T1000 (cell line): ENCODE measurements at places on chromosomes 6 and 20.

DNA sequence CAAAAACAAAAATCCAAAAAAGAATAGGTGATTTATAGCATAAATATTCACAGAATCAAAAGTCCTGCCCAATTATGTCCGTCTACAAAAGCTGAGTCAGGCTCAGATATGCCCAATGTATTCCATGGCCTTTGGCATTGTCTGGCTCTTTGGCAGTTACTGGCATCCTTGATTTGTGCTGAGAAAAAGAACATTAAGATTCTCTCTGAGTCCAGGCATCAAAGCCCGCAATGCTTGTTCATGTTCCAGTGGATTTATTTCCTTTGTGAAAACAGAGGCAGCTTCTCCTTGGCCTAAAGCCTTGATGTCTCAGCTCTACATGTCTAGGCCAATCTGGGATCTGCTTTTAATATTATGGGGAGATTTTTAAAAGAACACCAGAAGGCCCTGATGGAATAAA is 76.1 kb upstream of the SLC4A11 start:
- no peak for DNase-seq

DNA sequence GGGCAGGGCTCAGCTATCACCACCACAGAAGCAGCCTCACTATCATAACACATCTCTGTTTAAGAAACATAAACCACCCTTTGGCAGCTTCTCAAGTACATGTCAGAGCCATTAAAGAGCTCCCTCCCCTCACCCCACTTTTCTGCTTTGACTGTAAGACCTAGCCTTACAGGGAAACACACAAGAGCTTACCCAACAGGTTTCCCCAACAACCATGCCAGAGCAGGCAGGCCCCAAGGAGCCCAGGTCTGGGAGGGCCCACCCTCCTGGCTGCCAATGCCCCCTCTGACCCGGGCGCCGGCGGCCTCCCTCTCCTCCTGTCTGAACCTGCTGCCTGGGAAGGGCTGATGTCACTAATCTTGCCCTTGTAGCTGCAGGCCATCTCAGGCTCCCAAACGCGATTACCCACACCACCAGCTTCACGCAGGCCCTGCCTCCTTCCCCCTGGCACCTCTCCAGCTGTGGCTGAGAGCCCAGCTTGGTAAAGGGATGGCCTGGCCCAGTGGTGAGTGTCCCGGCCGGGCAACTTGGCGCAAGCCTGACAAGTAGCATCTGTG is 402.0 kb downstream of the MAFB start:
- DNase-seq, result peak; percentile 79

DNA sequence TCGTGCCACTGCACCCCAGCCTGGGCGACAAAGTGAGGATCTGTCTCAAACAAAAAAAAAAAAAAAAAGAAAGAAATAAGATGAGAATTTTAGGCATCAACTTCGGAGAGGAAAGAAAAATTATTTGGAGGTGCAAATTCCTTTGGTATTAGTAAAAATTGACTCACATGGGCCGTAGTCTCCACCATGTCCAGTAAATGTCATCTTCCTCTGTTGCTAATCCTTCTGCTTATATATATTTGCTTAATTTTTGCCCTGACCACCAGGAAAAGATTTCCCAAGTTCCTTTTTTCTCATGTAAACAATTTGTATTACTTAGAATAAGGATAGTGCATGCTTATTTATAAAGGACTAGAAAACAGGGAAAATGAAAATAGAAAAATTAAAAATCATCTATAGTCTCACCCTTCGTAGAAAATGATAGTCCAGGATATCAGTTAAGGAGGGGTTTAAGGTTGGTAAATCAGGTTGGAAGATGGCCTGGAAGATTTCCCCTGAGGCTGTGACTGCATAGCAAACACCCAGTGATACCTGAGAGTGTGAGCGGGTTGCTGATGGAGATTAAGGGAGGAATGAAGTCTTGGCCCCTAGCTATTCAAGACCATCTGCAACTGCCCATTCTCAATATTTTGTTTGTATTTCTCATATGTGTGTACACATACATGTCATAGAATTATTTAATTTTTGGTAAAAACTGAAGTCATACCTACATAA is 240.8 kb downstream of the ZNF217 start:
- DNase-seq, result no peak

DNA sequence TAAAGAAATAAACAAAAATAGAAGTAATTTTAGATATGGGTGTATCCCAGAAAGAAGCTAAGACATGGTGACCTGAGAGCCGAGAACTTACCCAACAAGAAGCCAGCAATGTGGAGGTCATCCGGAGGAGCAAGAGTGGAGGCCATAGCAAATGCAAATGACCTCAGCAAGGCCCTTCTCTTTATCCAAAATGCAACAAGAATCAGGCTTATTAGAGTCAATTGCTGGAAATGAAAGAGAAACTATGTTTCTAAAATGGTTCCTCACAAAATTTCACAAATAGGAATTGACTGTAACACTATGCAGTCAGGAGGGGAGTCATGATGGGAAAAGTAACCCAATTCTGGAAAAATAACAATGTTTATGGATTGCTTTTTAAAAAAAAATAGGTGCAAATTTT is 90.4 kb downstream of the TNFAIP3 start:
- DNase-seq, result no peak

- DNase-seq, result no peak
Observed at GRCh38 chr6:87366072-87366827, 21.6 kb downstream of the C6orf163 start.

- DNase-seq, result no peak
Observed at GRCh38 chr6:4593951-4594350, 182.3 kb upstream of the CDYL start.

DNA sequence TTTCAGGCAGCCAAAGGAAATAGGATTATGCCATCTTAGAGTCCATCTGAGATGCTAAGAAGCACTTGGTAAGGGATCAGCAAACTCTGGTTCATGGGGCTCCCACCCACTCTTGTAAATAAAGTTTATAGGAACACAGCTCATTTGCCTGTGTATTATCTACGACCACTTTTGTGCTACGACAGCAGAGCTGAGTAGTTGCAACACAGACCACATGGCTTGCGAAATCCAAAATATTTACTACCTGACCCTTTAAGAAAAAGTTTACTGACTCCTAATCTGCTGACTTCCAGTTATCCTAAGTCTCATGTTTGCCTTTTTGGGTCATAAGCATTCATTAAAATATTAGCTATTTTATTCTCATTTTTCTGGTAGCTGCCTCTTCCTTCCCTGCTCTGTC is 859.0 kb downstream of the QKI start:
- DNase-seq, result no peak

GRCh38 chr6:40343877-40344565 is 243.1 kb downstream of the LRFN2 start:
- DNase-seq, result no peak

DNA sequence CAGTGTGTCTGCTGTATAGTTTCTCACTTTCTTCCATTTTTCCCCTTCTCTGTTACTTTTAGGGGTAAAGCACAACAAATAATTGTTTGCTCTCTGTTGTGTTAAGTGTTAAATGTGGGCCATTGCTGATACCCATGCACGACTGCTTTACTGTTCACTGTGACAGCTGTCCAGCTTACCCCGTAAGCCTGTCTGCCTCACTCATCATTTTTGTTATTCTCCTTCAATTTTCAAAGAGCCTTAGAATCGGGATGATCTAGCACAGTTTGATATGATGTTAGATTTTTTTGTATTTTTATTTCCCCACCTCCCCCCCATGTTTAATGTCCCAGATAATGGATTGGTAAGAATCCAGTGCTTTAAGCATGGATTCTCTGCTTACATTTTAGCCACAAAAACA is 41.2 kb upstream of the MLIP start:
- DNase-seq, result no peak

DNA sequence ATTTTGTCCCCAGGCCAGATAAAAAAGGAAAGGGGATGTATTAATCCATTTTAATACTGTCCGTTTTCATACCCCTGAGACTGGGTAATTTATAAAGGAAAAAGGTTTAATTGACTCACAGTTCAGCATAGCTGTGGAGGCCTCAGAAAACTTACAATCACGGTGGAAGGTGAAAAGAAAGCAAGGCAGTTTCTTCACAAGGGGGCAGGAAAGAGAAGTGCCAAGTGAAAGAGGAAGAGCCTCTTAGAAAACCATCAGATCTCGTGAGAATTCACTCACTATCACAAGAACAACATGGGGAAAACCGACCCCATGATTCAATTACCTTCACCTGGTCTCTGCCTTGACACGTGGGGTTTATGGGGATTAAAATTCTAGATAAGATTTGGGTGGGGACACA is 152.5 kb downstream of the IBTK start:
- DNase-seq, result no peak

- no peak for DNase-seq
Observed at GRCh38 chr6:143009851-143010250, 50.8 kb upstream of the AIG1 start.

DNA sequence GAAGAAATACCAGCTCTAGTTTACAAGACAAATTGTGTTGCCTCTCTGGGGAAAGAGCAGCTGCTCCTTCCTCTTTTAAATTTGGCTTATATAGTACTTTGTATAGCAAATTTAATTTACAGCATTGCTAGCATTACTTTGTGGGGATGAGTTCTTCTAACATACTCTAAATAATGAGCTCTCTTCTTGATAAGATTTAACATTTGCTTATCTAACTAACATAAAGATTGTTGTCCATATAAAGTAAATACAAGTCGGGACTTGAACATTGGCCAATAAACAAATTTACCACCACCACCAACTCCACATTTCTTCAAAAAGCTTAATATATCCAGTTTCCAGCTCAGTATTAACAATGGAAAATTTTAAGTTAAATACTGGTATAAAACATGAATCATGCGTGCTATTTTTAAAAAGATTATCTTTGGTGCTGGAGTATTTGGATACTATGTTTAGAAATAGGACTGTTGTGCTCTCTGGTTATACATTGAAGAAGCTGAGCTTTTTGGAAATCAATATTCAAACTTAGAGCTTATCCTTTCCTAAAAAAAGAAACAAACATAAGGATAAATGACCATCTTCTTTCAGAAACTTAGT is 1146.9 kb upstream of the GJE1 start:
- no peak for DNase-seq

DNA sequence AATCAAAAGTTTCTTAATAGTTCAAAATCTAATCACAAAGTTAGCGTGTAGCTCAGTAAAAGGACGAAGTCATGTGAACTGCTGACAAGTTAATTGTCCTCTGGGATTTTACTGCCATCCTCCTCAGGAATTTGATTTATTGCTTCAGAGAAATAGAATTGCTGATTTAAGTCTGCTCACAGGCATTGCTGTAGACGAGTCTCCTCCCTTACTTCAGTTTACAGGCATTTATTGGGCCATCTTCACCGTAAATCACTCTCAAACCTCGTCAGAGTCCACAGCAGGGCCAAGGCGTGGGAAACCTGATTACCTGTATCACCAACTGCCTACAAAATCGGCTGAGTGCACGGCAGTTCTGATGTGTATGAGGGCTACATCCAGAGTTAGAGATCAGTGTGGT is 119.1 kb upstream of the PDE10A start:
- no peak for DNase-seq

DNA sequence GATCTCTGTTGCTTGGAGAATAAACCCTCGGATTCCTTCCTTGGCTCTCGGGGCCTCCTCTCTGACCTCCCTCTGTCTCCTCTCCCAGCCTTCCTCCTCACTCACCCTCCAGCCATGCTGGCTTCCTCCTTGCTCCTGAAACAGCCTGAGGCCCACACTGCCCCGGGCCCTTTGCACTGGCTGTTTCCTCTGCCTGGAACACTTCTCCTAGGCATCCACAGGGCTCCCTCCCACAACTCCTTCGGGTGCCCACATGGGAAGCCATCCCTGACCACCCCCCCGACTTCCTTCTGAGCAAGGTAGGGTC is 87.7 kb downstream of the CEBPB start:
- DNase-seq, result no peak

DNA sequence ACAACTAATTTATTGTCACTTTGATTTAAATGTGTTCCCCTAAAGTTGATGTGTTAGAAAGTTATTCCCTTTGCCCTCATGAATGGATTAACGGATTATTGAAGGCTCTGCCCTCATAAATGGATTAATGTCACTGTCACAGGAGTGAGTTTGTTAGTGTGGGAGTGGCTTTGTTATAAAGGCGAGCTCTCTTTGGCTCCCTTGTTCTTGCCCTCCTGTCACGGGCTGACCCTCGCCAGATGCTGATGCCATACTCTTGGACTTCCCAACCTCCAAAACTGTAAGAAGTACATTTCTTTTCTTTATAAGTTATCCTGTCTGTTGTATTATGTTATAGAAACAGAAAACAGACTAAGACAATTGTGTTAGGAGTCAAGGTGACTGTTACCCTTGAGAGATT is 22.7 kb upstream of the POPDC3 start:
- DNase-seq, result no peak

DNA sequence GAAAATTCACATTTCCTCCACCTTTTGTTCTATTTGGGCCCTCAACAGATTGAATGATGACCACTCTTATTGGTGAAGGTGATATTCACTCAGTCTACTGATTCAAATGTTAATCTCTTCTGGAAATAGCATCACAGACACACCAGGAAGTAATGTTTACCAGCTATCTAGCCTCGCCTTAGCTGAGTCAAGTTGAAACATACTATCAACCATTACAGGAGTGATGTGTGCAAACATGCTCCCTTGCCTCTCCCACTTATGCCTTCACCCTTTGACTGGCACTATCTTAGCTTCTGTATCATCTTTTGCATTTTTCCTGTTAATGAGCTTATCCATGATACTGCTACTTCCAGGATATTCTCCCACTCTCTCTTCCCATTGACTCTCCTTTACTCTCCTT is 191.9 kb downstream of the CENPW start:
- DNase-seq, result no peak

DNA sequence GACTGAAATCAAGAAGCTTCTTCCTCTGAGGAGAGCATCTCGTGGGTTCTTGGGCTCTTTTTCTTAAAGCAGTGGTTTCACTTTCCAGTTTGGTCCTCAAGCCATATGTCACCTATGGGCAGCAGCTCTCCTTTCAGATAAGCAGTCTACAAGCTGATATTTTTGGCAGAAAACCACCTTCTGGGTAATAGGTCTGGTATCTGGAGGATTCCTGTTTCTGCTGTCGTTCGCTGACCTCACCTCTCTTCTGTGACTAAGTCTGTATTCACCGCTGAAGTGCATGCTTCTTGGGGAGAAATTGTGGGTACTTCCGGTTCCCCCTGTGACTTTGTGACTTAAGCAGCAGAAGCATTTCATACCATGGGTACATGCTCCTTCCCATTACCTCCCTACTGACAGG is 193.6 kb downstream of the EDN1 start:
- peak; percentile 43 for DNase-seq

GRCh38 chr6:117496383-117496990 is 14.0 kb downstream of the DCBLD1 start:
- DNase-seq, result no peak

DNA sequence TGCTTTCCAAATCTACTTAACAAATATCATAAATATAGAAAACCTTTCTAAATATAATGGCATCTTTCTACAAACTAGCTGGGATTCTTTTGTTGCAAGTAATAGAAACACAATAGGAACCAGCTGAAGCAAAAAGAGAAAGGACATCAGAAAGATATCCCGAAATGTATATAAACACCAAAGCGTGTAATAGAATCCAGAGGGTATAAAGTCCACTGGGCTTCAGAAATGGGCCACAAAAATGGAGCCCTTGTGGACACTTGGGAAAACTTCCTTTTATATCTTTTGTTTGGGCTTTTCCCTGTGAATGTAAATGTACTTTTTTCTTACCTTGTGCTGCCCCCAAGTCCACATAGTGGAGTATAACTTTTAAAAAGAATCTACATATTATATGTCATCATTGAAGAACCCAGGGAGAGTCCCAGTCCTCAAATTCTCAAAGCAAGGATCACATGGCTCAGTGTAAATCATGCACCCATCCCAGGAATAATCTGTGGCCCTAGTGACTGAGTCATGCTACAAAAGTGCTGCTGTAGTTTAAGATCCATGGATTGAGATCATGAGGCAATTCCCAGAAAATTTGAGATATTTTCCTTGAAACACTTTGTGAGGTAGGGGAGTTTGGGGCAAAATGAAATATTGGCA is 457.0 kb downstream of the EPM2A start:
- DNase-seq, result no peak

- DNase-seq, result no peak
Observed at GRCh38 chr6:43454290-43454695, 1.1 kb downstream of the DLK2 start.
